Stimulated activated CD4-positive, alpha-beta T cell treated with anti-CD3 and anti-CD28 coated beads, Interleukin-4, amount 100 ng/mL, for 4 hours (primary cell): ENCODE measurements at places on chromosomes 11 and 22.

DNA sequence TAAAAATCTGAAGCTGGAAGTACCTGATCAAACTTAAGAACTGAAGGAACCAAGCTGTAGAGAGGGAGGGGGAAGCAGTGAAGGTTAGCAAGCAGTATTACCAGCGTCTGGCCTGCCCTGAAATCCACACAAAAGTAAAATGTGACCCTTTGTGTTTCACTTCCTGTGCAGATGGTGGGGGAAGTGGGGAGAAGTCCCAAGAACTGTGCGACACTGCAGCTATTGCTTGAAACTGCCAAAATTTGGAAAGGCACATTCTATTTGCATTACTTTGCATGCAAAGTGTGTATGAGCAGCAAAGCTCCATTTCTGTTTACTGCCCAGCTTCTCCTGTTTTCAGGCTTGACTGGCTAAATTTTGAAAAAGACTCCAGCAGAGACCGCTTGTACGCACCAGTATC is 72.1 kb upstream of the BMAL1 start:
- DNase-seq = no peak

- DNase-seq = no peak
Observed at GRCh38 chr11:20626279-20626678, 26.9 kb downstream of the SLC6A5 start.

DNA sequence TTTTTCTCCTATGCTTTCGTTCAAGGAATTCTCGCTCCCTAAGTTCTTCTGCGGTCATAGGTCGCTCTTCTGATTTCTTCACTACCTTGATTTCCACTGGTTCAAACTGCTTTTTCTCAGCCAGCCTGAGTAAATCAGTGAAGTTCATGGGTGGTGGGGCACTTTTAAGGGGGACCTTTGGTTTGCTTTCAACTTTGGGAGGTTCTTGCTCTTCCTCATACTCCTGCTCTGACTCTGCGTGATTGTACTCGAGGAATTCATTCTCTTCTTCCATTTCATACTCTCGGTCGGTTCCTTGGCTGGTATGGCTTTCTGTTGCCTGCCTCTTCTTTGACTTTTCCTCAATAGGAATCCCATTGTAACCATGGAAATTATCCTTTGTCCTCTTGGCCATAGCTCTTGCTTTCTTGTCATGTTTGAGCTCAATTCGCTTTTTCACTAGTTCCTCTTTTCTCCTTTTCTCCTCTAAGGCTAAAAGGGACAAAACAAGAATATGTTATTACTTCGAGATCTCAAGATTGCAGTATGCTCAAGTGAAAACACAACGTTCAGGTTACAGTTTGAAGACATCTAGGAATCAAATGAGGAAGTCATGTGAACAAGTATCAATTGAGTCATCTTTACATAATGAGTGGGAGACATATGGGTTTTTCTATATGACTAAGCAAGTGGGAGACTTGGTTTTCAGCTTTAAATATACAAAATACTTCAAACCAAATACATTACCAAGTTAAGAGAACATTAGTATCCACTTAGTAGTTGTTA is 16.2 kb downstream of the MISFA start:
- no peak for DNase-seq

- DNase-seq = no peak
Observed at GRCh38 chr11:79414041-79414440, 26.8 kb downstream of the TENM4 start.

- no peak for DNase-seq
Observed at GRCh38 chr11:38130976-38131375, 1532.9 kb upstream of the RAG2 start.

GRCh38 chr11:8714622-8715225 is 32.1 kb downstream of the RPL27A start:
- no peak for DNase-seq

- no peak for DNase-seq
Observed at GRCh38 chr11:44993971-44994704, 43.5 kb upstream of the TP53I11 start.

DNA sequence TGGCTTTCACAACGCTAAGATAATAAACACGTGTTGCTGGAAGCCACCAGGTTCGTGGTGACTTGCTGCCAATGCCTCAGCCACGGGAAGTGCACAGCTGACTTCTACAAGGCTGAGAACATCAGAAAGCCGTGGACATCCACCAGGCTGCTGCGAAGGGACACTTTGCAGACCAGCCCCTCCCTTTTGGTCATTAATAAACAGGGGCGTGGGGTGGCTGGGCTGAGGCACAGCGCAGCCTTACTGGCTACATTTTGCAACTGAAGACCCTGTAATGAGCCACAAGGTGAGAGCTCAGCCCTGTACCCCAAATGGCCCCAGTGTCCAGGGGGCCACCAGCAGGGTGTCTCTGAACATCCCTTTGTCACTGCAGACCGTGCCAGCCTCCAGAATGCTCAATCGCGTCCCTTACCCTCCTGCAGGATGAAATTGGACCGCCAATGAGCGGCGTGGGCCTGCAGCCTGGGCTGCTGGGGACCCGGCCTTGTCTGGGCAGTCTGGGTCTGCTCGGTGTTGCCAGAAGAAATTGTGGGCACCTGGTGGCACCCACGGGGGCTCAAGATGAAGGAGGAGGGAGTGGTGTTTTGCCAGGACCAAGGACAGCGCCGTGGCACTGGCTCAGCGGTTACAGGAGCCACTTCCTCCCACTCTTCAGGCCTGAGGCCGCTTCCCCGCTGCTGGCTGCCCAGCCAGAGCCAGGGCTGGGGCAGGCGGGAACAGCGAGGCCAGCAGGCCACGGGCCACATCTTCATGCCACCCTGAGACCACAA is 181.9 kb downstream of the CTTN start:
- DNase-seq = no peak

- no peak for DNase-seq
Observed at GRCh38 chr11:71301046-71301857, 48.9 kb upstream of the SHANK2 start.

DNA sequence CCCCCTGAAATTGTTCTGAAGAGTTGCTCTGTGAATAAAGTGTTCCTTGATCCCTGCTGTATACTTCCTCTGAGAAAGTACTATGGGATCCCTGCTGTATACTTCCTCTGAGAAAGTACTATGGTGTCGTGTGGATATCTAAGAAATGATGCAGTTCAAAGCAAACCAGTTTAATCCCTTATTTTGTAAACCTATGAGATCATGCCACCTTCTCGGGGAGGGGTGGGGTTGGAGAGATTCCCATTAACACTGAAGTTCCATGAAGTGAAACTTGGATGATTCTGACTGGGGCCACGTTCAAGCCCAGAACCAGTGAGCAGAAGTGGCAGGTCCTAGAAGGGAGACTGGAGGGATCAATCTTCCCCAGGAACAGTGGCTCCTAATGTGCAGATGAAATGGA is 13.0 kb upstream of the TP53AIP1 start:
- no peak for DNase-seq
